Thoracic aorta (tissue), 2 donors: ENCODE measurements at places on chromosomes 6 and 20.

DNA sequence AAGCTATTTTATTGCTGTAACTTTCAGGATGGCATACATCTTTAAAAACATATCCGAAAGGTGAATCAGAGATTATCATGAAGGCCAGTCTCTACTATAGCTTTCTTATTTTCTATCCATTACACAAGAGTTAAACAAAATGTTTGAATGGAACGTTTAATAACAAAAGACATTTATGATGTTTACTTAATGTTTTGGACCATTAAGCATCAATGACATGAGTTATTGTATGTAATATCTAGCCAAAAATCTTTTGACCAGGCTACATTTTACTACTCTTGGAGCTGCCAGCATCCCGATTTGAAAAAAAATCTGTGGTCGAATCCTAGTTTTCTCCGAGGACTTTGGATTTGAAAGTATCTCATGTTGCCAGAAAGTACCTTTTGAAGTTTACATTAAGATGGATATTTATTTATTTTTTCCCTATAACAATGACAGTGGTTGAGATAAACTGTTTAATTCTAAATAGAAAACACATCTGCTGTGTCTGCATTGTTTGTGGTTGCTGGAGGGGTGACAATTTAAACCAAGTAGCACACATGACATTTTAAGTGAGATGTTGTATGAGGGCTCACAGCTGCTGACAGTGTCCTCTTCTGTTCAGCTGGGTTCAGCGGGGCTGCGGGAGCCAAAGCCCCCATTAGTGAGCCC, 293.7 kb upstream of the TCF21 start:
- no peaks in the 10 kb centered on the region for H3K36me3 ChIP-seq
- no peak overlapping the region for H3K4me3 ChIP-seq
- no peak overlapping the region for H3K27ac ChIP-seq
- H3K27me3 ChIP-seq = no peaks in the 10 kb centered on the region

- H3K27me3 ChIP-seq = no peaks in the 10 kb centered on the region
- no peak overlapping the region for H3K27ac ChIP-seq
- H3K4me1 ChIP-seq = peaks cover 14% of the 10 kb centered on the region
- no peaks in the 10 kb centered on the region for H3K36me3 ChIP-seq
- H3K4me3 ChIP-seq = no peak overlapping the region
Observed at GRCh38 chr6:25731721-25732120, 22.8 kb upstream of the SLC17A4 start.

DNA sequence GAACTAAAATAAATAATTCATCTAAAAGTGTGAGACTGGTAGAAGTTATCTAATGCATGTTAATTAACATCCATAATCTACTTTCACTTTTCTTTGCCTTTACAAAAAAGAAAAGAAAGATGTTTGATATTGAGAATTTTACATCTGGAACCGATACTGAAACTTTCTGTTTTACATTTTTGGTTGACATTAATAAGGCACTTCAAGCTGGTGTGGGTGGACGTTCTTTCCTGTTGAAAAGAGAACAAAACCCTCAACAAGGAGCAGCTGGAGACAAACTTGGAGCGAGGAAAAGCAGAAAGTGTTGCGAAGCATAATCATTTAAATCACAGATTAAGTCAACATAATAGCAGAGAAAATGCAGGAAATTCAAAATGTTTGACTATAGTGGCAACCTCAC, 575.2 kb upstream of the ADGRB3 start:
- no peaks in the 10 kb centered on the region for H3K36me3 ChIP-seq
- DNase-seq = no peak
- H3K4me1 ChIP-seq = no peaks in the 10 kb centered on the region
- peak overlapping the region; percentile 27 for H3K4me3 ChIP-seq

DNA sequence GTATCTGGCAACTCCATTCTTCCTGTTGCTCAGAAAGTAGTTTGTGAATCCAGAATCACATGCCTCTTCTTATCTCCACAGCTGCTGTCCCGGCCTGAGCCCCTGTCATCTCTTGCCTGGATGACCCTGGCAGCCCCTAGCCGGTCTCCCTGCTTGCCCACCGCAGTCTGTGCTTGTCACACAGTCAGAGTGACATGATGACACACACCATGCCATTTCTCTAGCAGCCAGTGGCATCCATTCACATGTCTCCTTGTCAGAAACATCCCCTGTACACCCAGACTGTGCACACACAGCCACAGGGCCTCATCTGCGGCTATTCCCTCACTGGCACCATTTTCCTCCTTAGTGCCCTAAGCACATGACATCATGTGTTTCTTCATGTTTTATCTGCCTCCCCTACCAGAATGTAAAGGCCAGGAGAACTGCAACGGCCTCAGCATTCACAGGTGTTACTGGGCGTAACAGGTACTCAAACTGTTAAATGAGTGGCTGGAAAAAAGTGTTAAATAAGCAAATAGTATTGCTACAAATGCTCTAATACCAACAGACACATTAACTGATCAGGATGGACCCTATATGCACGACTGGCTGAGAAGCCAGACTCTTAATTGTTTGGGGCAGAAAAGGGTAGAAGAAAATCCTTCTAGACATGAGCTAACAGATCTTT, 9.6 kb downstream of the ABHD12 start:
- no peak overlapping the region for H3K4me3 ChIP-seq
- H3K36me3 ChIP-seq = no peaks in the 10 kb centered on the region
- H3K27ac ChIP-seq = no peak overlapping the region
- no peaks in the 10 kb centered on the region for H3K27me3 ChIP-seq

DNA sequence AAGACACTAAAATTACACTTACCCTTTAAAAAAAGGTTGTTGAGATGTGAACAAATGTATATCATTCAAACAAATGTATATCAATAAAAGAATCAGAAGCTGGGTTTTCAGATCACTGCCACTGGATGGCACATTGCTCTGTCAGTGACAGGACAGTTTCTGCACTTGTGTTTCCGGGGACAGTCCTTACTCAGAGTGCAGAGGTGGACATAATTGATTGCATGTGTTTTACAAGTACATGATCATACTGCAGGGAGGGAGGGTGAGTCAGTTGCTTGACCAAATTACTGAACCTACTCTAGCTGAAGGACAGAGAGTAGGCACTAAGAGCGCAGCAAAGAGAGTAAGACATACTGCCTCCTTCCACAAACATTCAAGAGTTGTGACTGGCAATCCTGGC, 302.3 kb downstream of the TENT5A start:
- DNase-seq = no peak
- no peaks in the 10 kb centered on the region for H3K27me3 ChIP-seq
- no peak overlapping the region for H3K4me3 ChIP-seq
- no peak overlapping the region for H3K27ac ChIP-seq

DNA sequence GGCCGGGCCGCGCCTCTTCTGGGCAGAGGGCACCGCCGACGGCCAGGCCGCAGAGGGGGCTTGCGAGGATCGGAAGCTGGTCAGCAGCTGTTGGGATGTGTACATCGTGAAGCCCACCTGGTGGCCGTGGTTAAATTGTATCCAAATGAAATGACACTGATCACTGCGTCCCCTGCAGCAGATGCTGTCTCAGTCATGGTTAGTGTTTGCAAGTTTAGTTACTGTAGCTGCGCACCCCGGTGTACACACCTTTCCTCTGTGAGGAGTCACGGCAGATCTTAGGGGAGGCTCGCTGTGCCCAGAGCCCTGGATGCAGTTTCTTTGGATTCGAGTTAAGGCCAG, 653 bp downstream of the NAA20 start:
- peak overlapping the region; percentile 62 for H3K27ac ChIP-seq
- H3K36me3 ChIP-seq = no peaks in the 10 kb centered on the region
- H3K4me3 ChIP-seq = peak overlapping the region; percentile 92
- DNase-seq = no peak

- no peak for DNase-seq
- no peaks in the 10 kb centered on the region for H3K27me3 ChIP-seq
- no peaks in the 10 kb centered on the region for H3K36me3 ChIP-seq
- no peak overlapping the region for H3K27ac ChIP-seq
Observed at GRCh38 chr6:56220078-56220477, 27.3 kb downstream of the COL21A1 start.

DNA sequence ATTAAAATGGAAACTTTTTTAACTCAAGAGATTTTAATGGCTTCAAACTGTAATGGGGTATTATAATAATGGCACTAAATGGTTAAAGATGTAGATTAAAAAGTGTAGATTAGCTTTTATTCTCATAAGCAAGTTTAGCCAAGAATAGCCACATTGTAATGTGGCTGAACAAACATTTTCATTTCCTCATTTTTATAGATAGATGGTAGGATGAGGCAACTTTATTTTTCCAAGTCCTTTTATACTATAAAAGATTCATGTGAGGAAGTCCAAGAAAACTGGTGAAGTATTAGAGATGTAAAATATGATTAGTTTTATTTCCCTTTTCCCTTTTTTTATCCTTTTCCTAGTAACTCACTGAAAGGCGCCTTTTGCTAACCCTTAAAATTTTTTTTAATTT, 88.8 kb downstream of the ATRN start:
- no peaks in the 10 kb centered on the region for H3K27me3 ChIP-seq
- no peak overlapping the region for H3K4me3 ChIP-seq
- H3K36me3 ChIP-seq = peaks cover 4% of the 10 kb centered on the region
- no peaks in the 10 kb centered on the region for H3K4me1 ChIP-seq
- DNase-seq = no peak

- no peaks in the 10 kb centered on the region for H3K27me3 ChIP-seq
- no peak overlapping the region for H3K27ac ChIP-seq
- no peak for DNase-seq
- H3K4me1 ChIP-seq = no peaks in the 10 kb centered on the region
- H3K36me3 ChIP-seq = no peaks in the 10 kb centered on the region
Observed at GRCh38 chr6:83470001-83470400, 39.1 kb upstream of the ME1 start.

- peaks cover 14% of the 10 kb centered on the region for H3K4me1 ChIP-seq
- no peaks in the 10 kb centered on the region for H3K27me3 ChIP-seq
- no peak overlapping the region for H3K4me3 ChIP-seq
- no peak for DNase-seq
Observed at GRCh38 chr20:46060975-46061374, 28.8 kb downstream of the NCOA5 start.

DNA sequence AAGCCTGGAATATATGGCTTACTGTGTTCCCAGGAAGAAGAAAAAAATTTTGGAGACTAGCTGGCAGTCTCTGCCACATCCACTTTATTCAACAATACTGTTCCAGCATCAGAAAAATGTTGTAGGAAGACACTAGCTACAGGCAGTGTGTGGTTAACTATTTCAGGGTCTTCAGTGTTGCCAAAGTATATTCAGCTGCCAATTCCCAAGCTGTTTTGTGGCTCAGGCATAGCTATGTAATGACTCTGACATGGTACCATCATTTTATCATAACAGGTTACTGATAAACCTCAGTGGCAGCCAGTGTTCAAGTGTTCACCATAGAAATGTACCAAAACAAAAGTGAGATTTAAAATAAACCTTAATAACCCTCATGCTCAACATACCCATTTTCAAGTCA, 503.1 kb downstream of the ADGRB3 start:
- H3K36me3 ChIP-seq = no peaks in the 10 kb centered on the region
- H3K27ac ChIP-seq = no peak overlapping the region
- no peak overlapping the region for H3K4me3 ChIP-seq
- H3K4me1 ChIP-seq = peaks cover 7% of the 10 kb centered on the region
- H3K27me3 ChIP-seq = no peaks in the 10 kb centered on the region
- no peak for DNase-seq

- H3K4me1 ChIP-seq = peaks cover 29% of the 10 kb centered on the region
- H3K27ac ChIP-seq = no peak overlapping the region
- DNase-seq = no peak
- H3K36me3 ChIP-seq = no peaks in the 10 kb centered on the region
Observed at GRCh38 chr20:49691818-49692568, 21.7 kb downstream of the B4GALT5 start.
